SHP77 treated with DMSO at 0.1 percent for 48 hours (cell line): ENCODE measurements at places on chromosomes 2 and 18.
A peak's percentile ranks its signal among the peaks of the same experiment; 100 is the strongest.

DNA sequence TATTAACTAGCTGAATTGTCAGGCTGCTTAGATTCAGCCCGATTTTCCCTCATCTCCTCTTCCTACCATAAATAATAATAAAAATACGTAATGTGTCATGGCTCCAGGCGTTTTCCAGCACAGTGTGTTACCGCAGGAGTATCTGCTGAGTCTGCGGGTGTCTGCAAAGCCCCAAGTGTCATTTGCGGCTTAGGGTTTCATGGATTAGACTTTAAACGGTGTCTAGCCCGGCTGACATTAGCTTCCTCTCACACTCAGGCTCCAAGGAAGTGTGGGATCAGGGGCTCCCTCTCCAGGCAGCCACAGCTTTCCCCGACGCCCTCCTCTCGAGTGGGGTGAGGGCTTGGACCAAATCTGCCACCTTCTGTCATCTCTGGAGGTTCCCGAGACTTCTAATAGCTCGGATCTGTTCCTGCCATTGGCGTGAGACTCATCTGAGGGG, 14.1 kb upstream of the HOXD1 start:
- DNase-seq, result no peak

GRCh38 chr2:99903981-99904380, 238.4 kb downstream of the AFF3 start:
- DNase-seq, result no peak

- no peak for DNase-seq
Measured at GRCh38 chr2:161265874-161266273, 42.4 kb upstream of the PSMD14 start.

GRCh38 chr18:48896875-48897511, 53.8 kb downstream of the SMAD7 start:
- no peak for DNase-seq

- no peak for DNase-seq
Measured at GRCh38 chr2:195891081-195891480, 177.6 kb downstream of the DNAH7 start.

DNA sequence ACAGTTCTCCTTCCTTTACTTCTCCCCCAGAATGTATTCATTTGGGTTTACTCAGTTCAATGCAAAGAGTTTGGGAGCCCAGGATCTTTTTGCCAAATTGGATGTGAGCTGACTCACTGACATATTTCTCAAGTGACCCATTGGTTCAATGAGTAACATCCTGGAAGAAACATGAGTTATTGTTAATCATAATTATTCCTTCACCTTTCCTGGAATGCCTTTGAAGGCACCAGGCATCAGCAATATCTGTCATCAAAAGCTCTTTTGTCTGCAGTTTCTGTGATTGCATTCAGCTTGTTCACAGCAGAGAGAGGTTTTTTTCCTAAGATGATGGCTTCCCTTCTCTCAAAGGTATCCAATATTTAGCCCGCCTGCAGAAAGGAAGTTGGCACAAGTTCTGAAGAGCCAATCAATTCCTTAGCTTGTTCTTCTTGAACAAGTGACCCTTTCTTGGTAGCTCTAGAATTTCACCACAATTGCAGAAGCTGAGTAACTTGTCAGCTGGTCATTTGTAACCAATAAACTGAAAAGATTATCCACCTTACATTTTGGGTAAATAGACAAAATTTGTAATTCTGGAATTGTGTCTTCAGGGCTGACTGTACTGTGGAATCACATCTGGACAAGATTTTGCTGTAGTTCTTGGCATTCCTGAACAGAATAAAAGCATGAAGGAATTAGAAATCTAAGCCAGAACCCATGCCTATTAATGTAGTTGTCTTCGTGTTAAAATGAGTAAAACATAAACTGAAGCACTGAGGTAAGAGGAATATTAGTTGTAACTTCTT, 72.2 kb upstream of the TMEM17 start:
- DNase-seq, result no peak

DNA sequence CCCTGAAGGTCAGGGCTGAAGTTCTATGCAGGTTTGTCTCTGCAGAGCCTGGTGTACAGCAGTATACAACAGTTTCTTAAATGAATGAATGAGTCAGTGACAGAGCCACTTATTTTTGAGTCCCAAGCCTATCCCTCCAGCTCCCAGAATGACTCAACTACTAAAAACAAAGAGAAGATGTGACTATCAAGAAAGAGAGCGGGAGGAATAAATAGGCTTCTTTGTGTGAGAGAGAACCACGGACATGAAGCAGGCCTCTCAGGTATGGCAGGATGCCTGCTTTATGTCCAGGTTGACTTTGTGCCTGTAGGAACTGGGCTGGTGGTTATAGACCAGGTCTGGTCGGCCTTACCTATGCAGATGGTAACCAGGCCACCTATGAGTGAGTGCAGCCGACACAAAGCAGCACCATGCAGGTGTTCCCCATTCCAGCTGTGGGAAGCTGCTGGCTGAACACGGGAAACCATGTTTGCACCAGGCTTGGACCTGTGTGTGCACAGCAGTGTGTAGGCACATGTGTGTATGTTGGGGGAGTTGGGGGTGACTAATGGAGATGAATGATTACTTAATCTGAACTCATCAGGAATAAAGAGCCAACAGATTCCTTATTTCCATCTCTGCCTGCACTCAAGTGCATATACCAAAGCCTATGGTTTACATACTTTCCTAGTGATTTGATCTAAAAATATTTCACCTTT, 171.0 kb downstream of the OSR1 start:
- DNase-seq, result no peak

DNA sequence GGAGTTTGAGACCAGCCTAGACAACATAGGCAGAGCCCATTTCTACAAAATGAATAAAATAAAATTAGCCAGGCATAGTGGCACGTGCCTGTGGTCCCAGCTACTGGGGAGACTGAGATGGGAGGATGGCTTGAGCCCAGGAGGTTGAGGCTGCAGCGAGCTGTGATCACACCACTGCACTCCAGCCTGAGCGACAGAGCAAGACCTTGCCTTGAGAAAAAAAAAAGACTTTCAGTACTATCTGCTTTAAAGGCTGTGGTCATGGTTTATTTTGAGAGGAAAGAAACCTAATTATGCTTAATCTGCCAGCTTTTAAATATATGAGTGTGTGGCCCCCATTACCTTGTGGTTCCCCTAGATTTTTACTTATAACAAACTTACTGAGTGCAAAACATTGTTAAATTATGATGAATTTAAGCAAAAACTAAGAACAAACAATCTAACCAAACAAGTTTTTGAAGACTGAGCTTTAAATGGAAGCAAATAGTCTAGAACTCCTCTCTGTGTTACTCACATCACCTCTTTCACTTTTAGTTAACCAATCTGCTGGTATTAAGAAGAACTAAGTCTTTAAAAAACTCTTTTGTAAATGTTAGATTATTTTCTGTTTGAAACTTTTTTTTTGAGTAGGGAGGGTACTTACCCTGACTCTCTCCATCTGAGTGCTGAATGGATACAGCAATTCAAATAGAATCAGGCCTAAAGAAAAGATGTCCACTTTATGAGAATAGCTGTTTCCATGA, 65.4 kb downstream of the EIF2AK3 start:
- DNase-seq, result no peak

- no peak for DNase-seq
Measured at GRCh38 chr2:98034745-98035144, 39.0 kb upstream of the TMEM131 start.

- DNase-seq, result no peak
Measured at GRCh38 chr18:45891806-45892205, 66.3 kb downstream of the SIGLEC15 start.

DNA sequence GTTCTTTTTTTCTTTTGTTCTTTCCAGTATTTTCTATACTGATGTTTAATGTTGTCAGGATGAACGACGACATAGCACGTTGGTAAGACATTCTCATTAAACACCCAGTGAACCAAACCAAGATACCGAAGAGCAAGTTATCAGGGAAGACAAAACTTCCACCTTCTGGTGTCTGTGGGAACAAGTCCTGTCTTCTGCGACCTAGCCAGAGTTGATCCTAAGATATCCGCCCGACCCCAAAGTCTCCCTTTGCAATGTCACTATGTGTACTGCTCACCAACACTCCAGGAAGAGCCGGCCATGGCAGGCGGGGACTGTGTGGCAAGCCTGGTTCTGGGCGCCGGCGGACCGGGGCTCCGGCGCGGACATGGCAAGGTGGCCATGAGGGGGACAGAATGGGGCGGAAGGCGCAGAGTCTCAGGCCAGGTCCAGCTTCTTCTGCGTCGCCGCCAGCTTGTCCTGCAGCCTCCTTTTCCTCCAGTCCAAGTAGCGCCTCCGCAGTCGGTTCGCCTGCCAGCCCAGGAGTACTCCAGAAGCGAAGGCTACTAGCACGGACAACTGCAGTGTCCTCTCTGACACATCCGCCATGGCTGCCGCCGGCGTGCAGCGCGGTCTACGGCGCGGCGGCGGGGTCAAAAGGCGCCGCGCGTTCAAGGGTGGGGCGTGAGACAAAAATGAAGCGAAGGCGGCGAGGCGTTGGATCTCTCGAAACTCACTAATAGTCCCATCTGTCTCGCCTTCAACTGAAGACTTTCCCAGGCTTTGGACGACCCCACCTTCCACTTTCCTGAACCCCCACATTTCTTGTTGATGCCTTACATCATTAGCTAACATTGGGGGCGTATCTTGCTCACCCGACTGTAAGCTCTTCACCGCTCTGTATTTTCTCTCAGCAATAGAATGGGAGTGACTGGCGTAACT, at the start of gene MTLN:
TSS of gene MTLN (minus strand) at position 610 of the 921 bp plus-strand sequence. CDS start at position 588, 22 bp downstream.
- peak; percentile 51 for DNase-seq

- peak; percentile 84 for DNase-seq
Measured at GRCh38 chr2:67561457-67561965, 164.4 kb downstream of the ETAA1 start.

GRCh38 chr2:8594731-8595427, 87.0 kb upstream of the ID2 start:
- no peak for DNase-seq

- no peak for DNase-seq
Measured at GRCh38 chr2:134282629-134283400, 28.9 kb downstream of the MGAT5 start.

GRCh38 chr2:118177318-118177717, 89.0 kb downstream of the INSIG2 start:
- DNase-seq, result no peak
